ENCODE measurements at places on chromosomes 4 and X.
A peak's percentile ranks its signal among the peaks of the same experiment; 100 is the strongest.

GRCh38 chr4:2927016-2927695, 36.0 kb downstream of the NOP14 start:
- peak; percentile 5 for DNase-seq

GRCh38 chrX:38985375-38985774, 184.1 kb downstream of the MID1IP1 start:
- DNase-seq, result no peak

GRCh38 chrX:154375156-154375504, 696 bp upstream of the FLNA start:
- no peak for DNase-seq

DNA sequence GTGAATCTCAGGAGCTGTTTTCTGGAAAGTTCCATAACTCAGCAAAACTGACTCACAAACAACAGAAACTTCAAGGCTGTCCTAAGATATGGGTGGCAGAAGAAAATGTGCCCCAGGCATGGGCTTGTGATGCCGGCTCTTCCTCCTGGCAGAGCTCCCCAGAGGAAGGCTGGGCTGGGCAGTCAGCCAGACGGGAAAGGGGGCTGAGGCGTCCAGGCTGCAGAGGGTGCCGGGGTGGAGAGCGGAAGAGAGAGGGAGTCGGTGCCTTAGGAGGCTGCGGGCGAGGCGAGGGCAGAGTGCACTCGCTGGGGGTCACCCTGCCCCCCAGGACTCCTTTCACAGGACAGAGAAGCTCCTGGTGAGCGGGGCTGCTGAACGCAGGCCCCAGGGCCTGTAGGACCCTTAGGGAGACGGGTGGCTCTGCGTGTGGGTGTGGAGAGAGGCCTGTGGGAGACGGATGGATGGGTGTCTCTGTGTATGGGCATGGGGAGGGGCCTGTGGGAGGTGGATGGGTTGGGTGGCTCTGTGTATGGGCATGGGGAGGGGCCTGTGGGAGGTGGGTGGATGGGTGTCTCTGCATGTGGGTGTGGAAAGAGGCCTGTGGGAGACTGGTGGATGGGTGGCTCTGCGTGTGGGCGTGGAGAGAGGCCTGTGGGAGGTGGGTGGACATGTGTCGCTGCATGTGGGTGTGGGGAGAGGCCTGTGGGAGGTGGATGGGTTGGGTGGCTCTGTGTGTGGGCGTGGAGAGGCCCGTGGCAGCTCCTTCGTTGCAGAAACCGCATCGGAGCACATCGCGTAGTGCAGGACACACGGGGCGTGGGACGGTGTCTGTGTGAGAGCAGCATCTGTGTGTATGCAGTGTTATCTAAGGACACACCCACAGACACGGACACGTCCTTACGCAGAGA, 15.9 kb downstream of the PCGF3 start:
- peak; percentile 62 for DNase-seq

DNA sequence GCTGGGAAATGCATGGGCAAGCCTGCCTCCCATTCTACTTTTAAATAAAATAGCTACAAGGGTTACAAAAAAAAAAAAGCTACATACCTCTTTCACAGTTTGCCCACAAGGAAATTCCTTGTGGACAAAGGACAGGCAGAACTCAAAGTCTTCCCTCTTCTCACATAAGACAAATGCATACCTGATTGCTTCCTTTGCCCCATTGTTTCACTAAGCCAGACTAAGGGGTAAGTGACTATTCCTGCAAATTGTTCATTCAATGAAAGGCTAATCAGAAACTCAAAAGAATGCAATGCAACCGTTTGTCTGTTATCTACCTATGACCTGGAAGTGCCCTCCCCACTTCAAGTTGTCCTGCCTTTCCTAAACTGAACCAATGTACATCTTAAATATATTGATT, 780.6 kb downstream of the FAM133A start:
- no peak for DNase-seq

DNA sequence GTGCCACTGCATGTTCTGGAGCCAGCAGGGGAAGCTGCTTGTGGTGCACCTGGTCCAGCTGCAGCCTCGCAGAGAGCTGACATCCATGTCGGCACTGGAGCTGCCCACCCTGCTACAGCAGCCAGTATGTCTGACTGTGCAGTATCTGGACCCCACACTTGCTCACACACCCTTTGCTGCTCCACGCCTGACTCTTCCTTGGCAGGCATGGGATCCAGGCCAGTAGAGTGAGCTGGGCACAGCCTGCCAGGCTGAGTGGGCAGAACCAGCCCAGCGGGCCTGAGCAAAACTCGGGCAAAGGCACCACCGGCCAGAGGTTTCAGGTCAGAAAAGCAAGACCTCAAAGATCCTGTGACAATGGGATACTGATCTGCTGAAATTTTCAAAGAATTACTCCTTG, 690.1 kb downstream of the STPG2 start:
- no peak for DNase-seq

GRCh38 chr4:83268491-83268890, 16.1 kb downstream of the COQ2 start:
- DNase-seq, result no peak

- DNase-seq, result no peak
These were observed 204.7 kb downstream of the CBR4 start for GRCh38 chr4:168805341-168805740.

GRCh38 chrX:139930916-139931645, 1.8 kb downstream of the ATP11C start:
- peak; percentile 10 for DNase-seq

Measured in lung (tissue), 17 donors.